ENCODE measurements at places on chromosomes 4 and X.

GRCh38 chr4:111807576-111807975 is 337.7 kb upstream of the FAM241A start:
- no peak for DNase-seq

- DNase-seq: peak; percentile 50
Observed at GRCh38 chrX:65697211-65697641, 29.8 kb downstream of the MSN start.

- no peak for DNase-seq
Observed at GRCh38 chr4:158812543-158812942, 43.7 kb downstream of the FNIP2 start.

- no peak for DNase-seq
Observed at GRCh38 chr4:172207258-172207657, 394.1 kb downstream of the GALNTL6 start.

GRCh38 chr4:48752726-48753125 is 27.4 kb downstream of the FRYL start:
- no peak for DNase-seq

DNA sequence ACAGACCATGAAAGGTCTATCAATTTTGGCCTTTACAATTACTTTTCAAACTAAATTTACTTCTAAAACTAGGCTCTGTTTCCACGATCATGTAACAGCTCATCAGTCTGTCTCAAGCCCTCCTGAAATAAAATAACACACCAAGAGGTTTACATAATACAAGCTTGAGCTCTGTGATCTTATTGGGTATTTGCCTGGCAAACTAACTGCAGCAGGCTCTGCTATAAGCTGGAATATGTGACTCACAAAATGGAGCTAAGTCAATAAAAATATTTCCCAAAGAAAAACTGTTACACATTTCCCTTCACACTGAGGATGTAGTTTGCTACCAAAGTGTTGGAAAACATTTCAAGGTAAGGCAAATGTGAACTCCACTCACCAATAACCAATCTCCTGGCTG is 94.7 kb upstream of the GPM6B start:
- DNase-seq: no peak

GRCh38 chr4:22363036-22363435 is 152.8 kb downstream of the ADGRA3 start:
- no peak for DNase-seq

DNA sequence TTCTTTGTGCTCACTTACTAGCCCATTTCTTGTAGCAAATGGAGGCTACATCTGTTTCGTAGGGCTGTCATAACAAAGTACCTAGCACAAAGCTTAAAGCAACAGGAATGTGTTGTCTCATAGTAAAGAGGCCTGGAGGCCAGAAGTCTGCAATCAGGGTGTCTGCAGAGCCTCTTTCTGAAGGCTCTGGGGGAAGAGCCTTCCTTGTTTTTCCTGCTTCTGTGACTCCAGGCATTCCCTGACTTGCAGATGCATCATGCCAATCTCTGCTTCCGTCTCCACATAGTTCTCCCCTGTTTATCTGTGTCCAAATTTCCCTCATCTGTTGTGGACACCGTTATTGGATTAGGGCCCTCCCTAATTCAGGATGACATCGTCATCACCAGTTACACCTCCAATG is 67.1 kb downstream of the SHROOM2 start:
- no peak for DNase-seq

- no peak for DNase-seq
Observed at GRCh38 chrX:116379854-116380253, 56.6 kb upstream of the SLC6A14 start.

- DNase-seq: no peak
Observed at GRCh38 chrX:54745676-54746075, 52.4 kb downstream of the ITIH6 start.

DNA sequence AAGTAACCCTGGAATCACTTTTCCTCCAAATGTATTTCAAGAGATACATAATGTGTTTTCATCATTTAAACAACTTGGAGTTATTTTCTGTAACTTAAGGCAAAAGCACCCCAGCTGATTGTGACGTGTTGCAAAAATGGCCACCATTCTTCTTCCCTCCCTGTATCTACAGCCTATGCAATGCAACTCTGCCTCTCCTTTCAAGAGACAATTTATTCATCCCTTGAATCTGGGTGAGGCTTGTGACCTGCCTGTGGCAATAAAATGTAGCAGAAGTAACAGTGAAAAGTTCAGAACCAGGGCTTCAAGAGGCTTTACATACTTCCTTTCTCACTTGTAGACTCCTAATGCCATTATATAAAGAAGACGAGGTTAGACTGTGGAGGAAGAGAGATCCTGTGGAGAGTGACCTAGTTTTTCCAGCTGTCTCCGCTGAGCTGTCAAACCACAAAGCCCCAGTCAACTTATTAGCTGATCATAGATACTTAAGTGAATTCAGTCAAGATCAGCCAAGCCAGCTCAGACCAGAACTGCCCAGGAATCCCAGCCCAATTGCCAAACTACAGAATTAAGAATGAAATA is 81.0 kb upstream of the KLF3 start:
- peak; percentile 6 for DNase-seq

DNA sequence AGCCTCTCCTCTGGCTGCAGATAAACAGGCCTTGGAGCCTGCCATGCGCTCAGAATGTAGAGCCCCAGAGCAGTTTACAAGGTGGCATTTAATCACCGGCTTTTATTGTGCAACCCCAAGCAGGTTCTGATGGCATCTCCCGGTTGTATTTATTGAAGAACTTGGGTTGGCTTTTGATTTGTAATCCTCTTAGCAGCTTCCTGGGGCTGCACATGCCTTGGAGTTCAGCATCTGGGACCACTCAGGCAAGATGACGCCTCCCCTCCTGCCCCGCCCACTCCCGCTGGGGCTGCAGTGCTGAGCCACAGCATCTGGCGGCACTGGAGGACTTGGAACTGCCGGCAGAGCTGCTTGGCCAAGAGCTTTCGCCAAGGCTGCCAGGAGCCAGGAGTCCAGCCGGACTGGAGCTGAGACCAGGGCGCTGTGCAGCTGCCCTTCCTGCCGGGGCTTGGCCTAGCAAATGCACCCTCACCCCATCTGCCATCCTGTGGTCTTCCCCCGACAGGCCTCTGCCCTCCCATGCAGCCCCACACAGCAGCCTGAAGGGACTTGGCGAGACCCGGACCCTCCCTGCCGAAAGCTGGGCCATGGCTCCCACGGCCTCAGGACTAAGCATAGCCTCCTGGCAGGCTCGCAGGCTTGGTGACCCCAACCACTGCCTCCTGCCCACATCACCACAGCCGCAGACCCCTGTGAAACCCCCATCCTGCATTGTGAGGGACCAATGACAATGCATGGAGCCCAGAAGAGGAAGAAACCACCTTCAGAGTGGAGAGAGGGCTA is 5.4 kb downstream of the HTRA3 start:
- DNase-seq: no peak

GRCh38 chr4:160947653-160948052 is 1216.1 kb downstream of the FSTL5 start:
- no peak for DNase-seq

DNA sequence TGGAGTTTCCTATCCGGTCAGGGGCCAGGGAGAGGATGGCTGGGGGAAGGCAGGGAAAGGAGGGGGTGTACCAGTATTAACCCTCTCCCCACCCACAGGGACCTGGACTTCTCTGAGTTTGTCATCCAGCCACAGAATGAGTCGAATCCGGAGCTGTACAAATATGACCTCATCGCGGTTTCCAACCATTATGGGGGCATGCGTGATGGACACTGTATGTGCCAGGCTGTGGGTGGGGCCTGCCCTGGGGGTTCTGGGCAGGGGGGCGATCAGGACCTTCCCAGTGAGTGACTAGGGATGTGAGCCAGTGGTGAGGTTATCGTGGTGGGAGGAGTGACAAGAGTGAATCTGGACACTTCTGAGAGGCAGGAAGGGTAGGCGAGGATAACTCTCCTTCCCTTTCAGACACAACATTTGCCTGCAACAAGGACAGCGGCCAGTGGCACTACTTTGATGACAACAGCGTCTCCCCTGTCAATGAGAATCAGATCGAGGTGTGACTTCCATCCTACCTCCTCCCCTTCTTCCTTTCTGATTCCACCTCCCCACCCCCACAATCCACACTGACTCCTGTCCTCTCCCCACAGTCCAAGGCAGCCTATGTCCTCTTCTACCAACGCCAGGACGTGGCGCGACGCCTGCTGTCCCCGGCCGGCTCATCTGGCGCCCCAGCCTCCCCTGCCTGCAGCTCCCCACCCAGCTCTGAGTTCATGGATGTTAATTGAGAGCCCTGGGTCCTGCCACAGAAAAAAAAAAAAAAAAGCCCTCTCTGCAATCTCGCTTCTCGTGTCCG is 14.6 kb downstream of the USP11 start:
- DNase-seq: no peak

DNA sequence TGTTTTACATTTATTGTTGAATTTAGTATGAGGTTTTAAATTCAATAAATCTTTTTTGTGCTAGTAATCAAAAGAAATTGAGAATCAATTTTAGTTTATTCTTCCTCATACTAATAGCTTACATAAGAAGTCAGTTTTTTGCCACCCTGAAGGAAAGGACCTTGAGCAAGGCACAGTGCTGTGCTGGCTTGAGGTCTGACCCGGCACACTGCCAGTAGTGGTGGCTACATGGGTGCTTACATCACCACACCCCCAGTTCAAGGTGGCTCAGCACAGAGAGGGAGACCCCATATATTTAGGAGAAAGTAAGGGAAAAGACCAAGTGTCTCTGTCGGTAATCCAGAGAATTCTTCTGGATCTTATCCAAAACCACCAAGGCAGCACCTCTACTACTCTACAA is 86.0 kb upstream of the LANCL3 start:
- no peak for DNase-seq

- DNase-seq: no peak
Observed at GRCh38 chrX:21960569-21961541, 20.3 kb downstream of the SMS start.

DNA sequence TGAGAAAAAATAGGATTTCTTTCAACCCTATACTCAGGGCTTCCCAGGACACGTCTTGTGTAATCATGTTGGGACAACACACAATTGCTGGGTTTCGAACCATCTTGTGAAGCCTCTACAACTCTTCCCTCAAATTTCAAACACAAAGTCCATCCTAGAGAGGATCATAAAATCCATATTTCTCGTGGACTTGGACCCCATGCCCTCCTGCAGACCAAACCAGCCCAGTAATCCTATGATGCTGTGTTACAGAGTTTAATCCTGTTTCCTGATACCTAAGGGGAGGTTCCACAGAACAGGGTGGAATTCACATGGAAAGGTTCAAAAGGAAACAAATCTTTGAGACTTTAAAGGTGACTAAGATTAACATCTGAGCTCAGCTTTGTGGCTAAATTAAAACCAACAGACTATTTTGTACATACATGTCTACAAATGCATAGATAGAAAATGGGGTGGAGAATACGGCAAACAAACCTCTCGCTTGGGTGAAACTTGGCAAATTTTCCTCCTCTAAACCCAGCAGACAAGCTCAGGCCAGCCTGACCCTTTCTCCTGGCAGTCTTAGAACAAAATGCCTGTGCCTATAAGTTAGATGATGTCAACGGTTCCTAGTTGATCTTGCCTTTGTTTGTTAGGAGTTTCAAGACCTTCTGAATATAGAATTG is 38.1 kb downstream of the EGFL6 start:
- no peak for DNase-seq

- no peak for DNase-seq
Observed at GRCh38 chr4:71520850-71521249, 182.0 kb downstream of the SLC4A4 start.

- DNase-seq: no peak
Observed at GRCh38 chrX:105610411-105610810, 211.9 kb upstream of the NRK start.

DNA sequence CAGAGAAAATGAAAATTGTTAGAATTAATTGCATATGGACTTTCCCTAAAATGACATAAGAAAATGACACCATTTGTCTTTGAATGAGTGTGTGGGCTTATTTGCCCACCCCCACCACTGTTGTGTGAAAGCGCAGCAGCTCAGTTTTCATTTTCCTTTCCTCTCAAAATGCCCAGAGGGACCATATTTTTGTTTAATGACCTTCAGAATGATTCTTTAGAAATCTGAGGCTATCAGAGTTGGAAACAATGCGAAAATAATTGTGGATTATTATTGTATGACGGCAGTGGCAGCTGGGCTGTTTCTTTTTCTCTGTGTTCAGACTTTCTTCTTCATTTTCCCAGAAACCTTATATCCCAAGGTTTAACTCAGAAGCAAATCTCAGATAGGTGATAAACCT is 44.6 kb upstream of the TEX13A start:
- no peak for DNase-seq

- DNase-seq: no peak
Observed at GRCh38 chr4:1206299-1207156, 34.1 kb upstream of the SPON2 start.

GRCh38 chr4:42280327-42281095 is 116.8 kb upstream of the SHISA3 start:
- peak; percentile 21 for DNase-seq

DNA sequence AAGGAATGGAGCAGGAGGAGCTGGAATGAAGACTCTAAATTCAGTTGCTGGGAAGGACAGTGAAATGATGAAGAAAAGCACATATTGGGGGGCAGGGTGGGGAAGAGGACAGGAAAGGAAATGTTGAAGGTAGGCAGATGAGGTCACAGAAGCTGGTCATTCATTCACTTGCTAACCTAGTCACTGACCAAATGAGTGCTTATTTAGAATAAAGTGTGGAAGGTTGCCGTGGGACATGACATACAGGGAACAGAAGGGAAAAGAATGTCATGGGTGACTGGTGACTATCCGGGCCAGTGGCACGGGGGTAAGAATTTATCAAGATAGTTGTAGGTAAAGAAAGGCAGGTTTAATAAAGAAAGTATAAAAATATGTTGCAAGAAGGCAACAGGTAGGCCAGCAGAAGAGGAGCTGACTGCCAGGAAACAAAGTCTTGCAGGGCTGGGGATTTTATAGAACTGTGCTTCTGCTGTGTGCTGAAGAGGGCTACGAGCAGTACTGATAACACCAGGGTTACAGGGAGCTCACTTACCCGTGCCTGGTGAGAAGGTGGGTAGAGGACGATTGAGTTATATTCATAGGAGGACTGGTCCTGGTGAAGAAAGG is 31.9 kb upstream of the TLR3 start:
- no peak for DNase-seq

- no peak for DNase-seq
Observed at GRCh38 chrX:63514569-63515080, 163.5 kb upstream of the SPIN4 start.

DNA sequence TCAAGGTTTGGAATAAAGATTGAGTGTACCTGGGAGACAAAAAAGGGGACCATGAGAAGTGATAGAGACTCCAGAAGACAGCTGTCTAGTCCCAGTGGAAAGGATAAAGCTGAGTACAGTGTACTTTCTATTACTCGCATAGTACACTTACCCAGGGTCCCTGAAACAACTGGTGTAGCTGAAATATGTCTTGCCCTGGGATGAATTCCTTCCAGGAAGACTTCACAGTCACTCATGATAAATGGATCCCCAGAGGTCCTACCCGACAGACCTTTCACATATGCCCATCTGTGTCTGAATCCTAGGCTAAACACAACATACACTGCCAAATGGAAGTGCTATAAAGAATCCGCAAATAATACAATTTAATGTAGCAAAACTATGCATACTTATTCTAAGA is 48.2 kb upstream of the SPANXN1 start:
- no peak for DNase-seq

All from CD14-positive monocyte (primary cell).